Stimulated activated CD8-positive, alpha-beta memory T cell treated with anti-CD3 and anti-CD28 coated beads, Interleukin-4, amount 100 ng/mL, for 1 hour (primary cell): ENCODE measurements at places on chromosomes 7 and 10.

- DNase-seq, result no peak
Observed at GRCh38 chr7:152615031-152615741, 60.8 kb downstream of the XRCC2 start.

DNA sequence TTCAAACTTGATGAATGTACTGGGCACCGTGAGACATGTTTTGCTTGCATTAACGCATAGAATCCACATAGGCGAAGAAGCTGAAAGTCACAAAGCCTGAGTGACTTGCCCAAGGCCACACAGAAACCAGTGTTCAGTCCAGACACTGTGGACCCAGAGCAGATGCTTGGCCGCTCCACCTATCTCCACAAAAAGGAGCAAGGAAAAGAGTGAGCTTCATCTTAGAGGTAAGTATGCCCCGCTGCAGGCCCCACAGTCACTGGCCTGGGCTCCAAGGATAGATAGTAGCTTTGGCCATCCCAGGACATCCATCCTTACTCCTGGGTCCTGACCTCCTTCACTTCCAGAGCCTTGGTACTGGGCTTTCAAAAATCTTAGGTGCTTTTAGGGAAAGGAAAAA lies 60.1 kb upstream of the SAMD8 start:
- DNase-seq, result no peak

GRCh38 chr7:81929386-81929785 lies 159.5 kb upstream of the HGF start:
- DNase-seq, result no peak

DNA sequence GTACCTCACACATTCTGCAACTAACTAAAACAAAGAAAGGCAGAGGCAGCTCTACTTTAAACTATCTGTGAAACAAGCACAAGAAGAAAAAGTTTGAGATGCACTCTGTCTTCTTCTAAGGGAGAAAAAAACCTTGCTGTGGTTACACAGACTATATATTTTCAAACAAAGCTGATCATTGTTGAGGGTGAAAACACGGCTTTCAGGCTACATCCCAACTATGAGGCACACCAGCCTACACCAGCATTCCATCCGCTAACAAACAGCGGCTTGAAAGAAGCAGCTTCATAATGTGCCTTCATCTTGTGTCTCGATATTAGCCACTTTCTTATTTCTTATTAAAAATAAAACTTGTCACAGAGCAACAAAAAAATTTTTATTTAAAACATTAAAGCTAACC lies 79.1 kb downstream of the USP6NL start:
- no peak for DNase-seq

DNA sequence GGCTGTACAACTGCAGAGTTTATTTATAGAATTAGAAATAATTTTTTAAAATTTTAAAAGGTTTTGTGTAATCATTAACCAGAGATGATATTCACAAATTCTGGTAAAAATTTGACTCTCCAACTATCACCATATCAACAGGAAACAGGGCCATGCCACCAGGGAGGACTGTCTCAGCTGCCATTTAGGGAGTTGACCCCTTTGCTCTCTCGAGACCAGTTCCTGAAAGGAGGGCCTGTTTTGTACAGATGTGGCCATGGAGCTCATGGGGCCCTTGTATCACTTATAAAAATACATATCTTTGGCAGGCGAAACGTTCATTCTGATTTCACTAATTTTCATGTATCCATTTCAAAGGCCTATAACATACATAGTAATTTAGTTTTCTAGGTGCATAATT lies 20.3 kb downstream of the H2AZ2 start:
- DNase-seq, result no peak

- no peak for DNase-seq
Observed at GRCh38 chr10:126478546-126478945, 90.3 kb upstream of the ADAM12 start.

DNA sequence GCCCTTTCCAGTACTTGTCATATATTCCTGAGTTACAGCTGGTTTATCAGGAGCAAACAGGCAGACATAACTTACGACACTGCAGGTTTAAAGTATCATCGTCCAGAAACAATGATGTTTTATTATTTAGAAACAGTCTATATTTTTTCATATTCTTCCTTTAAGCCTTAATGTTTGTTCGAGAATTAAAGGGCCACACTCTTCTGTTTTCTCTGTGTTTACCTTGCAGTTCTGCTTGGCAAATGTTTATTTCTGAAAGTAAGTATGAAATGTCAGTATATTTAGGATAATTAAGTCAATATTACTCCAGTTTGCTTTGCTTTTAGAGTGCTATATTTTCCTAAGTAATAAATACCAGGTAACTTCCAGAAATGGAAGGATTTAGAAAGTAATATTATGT lies 115.1 kb downstream of the VTI1A start:
- DNase-seq, result no peak

- DNase-seq, result no peak
Observed at GRCh38 chr7:70312336-70312735, 714.1 kb downstream of the AUTS2 start.
